Activated T-cell treated with anti-CD3 and anti-CD28 coated beads, Interleukin-2, amount 50 U/mL, for 4 hours (primary cell): ENCODE measurements at places on chromosomes 16 and 17.

- DNase-seq, result no peak
Observed at GRCh38 chr17:49338883-49339282, 23.2 kb downstream of the ZNF652 start.

- no peak for DNase-seq
Observed at GRCh38 chr17:76252040-76252954, 12.0 kb upstream of the RNF157 start.

DNA sequence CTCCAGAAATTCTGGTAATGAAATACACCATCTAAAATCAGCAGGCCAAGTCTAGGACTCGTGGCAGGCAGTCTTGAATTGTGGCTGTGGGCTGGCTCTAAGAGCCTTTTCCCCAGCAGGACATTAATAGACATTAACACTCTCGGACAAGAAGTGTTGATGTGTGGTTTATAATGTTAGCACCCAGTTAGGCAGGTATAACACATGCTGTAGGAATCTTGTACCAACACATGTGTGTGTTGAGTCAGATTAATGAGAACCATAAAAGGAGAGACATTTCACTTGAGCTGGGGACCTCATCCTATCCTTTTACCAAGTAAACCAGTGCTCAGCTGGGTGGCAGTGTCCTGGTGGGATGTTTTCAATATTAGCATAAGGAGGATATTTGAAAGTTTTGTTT is 264.5 kb downstream of the FTO start:
- DNase-seq, result no peak

DNA sequence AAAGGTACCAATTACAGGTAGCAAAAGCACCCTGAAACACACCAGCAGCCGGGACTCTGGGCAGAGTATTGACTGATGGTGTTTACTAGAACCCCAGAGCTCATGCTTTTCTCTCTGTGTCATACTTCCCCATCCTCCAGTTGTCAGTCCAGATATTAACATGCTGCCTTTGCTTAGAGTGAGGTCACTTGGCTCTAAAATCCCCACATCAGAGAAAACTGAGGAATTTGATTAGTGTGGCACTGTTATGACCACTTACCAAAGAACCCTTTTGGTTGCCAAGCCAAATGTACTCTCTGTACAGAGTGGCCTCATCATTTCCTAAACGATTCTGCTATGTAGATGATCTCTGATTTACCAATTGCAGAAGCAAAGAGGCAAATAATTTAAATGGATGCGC is 80.4 kb downstream of the ABCC12 start:
- DNase-seq, result no peak

DNA sequence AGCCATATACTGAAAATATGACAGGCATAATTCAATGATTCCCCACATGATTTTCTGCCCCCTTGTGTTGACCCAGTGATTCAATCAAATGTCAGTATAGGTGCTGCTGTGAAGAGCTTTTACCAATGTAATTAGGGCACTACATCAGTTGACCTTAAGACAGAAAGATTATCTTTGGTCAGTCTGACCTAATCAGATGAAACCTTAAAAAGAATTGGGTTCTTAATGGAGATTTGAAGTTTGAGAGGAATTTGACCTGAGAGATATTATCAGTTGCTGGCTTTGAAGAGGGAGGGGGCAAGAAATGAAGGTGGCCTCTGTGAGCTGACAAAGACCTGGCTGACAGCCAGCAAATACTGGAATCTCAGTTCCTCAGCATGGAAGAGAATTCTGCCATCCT is 358.7 kb upstream of the CA10 start:
- no peak for DNase-seq

DNA sequence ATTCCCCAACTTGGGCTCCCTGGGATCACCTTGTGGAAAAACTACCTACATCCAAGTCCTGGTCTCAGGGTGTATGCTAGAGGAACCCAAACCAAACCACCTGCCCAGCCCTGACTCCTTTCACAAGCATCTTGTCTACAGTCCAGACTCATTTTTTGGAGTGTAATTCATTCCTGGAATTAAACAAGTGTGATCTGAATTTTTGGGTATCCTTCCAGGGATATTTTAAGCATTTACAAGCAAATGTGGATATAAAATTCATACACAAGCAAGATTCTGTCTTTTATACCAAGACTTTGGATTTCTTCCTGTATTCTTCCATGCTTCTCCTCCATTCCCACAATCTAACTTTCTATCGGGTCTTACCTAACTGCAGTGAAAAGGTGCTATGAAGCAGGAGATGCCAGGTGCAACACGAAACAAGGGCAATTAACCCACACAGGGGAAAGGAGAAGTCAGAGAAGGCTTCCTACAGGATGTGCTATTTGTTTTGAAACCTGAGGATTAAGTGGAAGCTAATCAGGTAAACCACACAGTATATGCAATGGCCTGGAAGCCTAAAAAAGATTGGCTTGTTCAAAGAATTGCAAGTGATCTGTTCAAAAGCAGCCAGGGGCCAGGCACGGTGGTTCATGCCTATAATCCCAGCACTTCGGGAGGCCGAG is 417.2 kb upstream of the C16orf82 start:
- no peak for DNase-seq

- DNase-seq, result no peak
Observed at GRCh38 chr17:17703140-17703919, 22.1 kb downstream of the RAI1 start.

- no peak for DNase-seq
Observed at GRCh38 chr16:19754644-19755036, 36.6 kb downstream of the IQCK start.

- DNase-seq, result no peak
Observed at GRCh38 chr17:66276328-66276937, 26.0 kb upstream of the PRKCA start.

GRCh38 chr16:71344315-71344905 is 14.1 kb upstream of the CALB2 start:
- DNase-seq, result no peak

DNA sequence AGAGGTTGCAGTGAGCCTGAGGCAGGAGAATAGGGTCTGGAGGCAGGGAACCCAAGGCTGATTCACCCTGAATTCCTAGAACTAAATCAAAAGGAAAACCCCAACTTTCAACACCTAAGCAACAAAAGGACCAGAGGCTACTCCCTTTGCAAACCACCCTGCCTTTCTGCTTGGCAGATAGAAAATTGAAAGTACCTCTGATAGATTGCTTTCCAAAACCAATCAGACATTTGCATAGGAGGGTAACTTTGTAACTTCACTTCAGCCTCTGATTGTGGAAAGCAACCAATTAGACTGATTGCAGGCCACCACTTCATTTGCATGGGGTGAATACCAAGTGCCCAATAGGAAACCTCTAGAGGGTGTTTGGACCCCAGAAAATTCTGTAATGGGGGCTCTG is 10.9 kb upstream of the TMEM98 start:
- DNase-seq, result no peak

- no peak for DNase-seq
Observed at GRCh38 chr16:80807906-80808305, 3.5 kb upstream of the CDYL2 start.

GRCh38 chr17:16281351-16281750 is 64.3 kb downstream of the PIGL start:
- no peak for DNase-seq

- peak; percentile 93 for DNase-seq
Observed at GRCh38 chr16:87383505-87384161, at the start of gene FBXO31. TSS of gene FBXO31 (minus strand) at chr16:87383776. CDS start at chr16:87383744, 32 bp downstream.

DNA sequence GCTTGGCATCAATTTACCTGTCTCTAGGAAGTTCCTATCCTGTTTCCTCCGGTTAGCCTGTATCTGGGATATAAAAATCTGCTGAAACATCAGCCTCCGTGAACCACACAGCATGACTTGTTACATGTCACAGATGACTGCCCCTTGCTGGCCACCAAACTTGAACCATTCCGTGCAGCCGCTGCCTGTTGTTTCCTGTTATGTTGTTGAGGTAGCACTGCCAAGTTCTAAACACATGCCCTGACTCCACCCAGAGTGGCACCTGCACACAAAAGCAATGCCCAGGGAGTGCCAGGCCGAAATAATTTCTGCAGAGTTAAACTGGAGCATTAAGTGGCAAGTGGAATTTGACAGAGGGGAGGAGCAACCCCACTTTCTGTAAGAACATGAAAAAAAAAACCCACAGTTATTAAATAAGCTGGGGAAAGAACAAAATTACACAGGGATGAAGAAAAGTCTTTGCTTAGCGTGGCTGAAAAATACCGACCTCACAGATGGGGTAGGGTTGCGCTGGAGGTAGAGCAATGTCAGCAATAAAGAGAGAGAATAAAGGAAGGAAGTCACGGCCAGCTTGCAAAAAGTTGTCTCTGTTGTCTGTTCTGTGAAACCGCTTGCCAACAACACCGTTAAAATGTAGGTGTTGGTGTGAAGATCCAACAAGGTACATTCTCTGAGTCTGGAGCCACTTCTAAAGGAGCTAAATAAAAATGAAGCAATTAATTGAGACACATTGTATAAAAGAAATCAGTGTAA is 174.6 kb upstream of the CDH13 start:
- DNase-seq, result no peak

GRCh38 chr17:80963812-80964543 is 27.7 kb upstream of the CHMP6 start:
- DNase-seq, result no peak

- no peak for DNase-seq
Observed at GRCh38 chr16:57721356-57722209, 14.0 kb upstream of the KATNB1 start.

DNA sequence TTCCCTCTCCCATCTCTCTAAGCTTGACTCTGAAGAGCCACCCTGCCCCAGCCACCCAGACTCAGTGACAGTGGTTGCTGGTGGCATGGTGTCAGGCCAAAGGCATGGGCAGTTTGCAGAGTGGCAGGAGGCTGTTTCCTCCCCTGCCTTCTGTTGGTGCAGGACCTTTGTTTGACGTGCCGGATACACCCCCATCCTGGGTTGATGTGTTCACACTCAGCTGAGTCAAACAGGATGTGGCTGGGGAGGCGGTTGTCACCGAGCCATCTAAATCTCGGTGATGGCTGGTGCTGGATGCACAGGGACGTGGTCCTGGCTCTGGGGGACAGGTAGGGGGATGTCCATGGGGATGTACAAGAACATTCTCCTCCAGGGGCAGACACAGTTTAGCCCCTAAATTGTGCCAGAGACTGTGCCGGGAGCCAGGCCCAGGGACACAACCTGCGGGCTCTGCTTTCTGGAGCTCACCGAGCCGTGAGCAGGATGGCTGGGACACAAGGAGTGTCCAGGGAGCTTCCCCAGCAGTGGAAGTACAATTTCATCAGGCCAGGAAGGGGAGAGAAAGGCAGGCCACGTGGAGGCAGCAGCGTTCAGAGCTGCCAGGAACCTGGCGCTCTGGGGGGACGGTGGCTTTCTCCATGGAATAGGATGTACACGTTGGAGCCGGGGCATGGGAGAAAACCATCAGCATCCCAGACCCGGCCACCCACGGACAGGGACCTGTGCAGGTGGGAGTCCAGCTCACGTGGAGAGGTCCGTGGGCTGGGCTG is 264.2 kb downstream of the SEC14L1 start:
- DNase-seq, result peak; percentile 80

- DNase-seq, result peak; percentile 50
Observed at GRCh38 chr17:67377488-67378453, 690 bp downstream of the PITPNC1 start.

DNA sequence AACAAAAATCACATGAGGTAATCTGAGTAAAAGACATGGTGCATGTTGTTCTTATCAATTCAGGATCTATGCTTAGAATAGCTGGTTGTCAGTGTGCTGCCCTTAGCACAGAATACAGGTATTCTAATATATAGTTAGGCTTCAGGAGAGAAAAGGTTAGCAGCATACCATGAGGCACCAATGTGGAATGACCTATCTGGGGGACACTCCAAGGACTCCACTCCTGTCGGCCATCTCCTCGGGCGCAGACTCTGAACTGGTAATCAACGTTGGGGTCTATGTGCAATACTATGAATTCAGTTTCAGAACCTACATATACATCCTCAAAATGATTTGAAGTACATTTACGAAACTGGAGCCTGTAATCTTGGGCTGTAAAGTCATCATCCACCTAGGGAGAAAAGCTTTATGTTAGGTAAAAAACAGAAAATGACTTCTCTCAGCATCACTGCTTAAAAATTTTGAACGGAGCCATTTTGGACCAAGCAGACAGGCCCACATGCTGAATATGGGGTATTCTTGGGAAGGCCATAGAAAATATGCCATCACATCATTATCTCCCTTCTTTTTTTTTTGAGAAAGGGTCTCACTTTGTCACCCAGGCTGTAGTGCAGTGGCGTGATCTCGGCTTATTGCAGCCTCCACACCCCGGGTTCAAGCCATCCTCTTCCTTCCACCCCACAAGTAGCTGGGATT is 31.1 kb downstream of the CRLF3 start:
- DNase-seq, result no peak

DNA sequence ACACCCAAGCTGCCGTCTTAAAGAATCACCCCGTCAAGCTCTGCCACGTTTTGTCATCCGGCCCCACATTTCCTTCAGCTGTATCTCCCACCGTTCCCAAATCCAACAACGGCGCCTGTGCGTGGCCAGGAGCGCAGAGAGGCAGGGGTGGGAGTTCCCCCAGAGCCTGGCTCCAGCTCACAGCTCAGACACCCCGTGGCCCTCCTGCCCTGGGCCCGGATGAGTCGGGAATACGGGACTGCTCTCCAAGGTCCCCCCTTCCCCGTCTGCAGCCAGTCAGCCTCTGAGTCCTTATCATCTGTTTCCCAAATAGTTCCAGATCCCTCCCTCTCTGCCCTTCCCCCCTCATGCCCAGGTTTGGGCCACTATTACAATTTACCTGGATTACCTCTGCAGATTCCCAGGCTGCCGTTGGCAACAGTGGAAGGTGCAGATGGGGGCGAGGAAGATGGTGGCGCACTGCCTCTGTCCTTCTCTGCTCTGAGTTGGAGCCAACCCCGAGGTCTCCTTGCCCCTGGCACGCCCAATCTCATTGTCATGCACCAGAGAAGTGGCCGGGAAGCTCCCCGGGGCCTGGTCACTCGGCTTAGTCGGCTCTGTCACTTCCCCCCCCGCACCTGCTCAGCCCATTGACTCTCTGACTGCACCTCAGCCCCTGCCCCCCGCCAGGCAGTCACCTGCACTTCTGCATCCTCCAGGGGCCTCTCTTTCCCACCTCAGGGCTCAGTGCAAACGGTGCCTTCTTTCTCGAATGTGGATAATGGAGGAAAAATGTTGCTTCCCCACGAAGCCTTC is 18.3 kb upstream of the RPTOR start:
- no peak for DNase-seq

DNA sequence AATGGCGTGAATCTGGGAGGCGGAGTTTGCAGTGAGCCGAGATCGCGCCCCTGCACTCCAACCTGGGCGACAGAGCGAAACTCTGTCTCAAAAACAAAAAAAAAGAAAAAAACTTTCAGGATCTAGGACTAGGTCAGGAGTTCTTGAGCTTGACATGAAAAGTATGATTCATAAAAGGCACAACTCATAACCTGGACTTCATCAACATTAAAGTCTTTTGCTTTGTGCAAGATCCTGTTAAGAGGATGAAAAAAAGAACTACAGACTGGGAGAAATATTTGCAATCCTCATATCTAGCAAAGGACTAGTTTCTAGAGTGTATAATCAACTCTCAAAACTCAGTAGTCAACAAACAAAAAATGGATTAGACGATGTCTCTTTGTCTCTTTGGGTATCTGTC is 40.0 kb downstream of the TBC1D16 start:
- no peak for DNase-seq
